ENCODE measurements at places on chromosomes 5 and 9. TPM values are rescaled to one million over a fixed set of nuclear protein-coding genes. Genes with fewer than 3 reads are reported as not detected.

DNA sequence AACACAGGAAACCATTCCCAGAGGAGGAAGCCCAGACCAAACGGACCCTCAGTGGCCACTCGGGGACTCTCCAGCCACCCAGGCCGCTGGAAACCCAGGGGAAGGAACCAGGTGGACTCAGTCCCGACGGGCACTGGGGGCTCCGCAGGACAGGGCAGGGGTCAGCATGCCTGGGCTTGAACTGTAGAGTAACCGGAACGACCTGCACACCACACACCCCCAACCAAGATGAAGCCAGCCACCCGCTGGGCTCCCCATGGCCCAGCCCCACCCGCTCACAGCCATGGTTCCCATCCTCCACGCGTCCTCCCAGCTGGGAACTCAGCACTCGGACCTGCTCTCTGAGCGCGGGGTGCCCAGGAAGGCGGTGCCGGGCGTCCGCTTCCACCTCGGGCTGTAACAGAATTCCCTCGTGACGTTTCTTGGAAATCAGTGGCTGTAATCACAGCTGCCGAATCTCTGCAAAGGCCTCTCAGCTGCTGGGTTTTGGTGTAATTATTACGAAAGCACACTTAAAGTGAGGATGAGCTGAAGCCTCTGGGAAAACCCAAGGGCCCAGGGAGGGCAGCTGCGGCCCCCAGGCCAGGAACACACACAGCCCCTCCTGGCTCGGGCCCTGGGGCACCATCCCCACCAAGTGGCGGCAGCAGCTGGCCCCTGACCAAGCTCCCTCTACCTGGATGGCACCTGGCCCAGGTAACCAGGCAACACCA lies 13.8 kb downstream of the NACC2 start:
- no peaks in the 10 kb centered on the region for H3K27me3 ChIP-seq
- H3K36me3 ChIP-seq: peaks cover 9% of the 10 kb centered on the region
- no peak for DNase-seq

DNA sequence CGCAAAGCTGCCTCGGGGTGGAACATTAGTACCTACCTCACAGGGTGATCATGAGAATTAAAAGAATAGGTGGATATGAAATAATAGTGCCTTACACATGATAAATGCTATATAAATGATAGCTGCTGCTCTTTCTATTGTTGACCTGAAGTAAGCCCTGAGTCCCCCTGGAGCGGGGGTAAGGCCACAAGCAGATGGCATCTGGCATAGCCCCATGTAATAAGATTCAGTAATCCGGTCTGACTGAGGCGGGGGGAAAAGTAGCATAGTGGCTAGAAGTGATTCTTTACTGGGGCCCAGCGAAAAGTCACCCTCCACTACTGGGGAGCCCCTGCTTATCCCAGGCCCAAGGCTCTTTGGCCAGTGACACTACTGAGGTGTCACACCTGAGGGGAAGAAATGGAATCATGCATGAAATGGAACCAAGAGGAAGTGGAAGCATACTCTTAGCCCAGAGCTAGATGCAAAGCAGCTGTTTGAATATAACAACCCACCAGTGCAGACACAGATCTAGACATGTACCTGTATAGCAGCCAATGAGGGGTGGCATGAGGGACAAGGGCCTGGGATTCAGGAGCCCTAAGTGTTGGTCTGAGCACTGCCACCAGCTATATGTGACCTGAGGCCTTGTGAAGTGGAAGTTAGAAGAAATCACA lies 16.1 kb upstream of the FGFR4 start:
- no peaks in the 10 kb centered on the region for H3K27me3 ChIP-seq
- peaks cover 10% of the 10 kb centered on the region for H3K36me3 ChIP-seq
- H3K4me1 ChIP-seq: peaks cover 11% of the 10 kb centered on the region
- H3K27ac ChIP-seq: no peak overlapping the region
- DNase-seq: no peak

GRCh38 chr9:89418474-89418845 lies 79.5 kb downstream of the SEMA4D start:
- no peak overlapping the region for H3K27ac ChIP-seq
- DNase-seq: no peak
- no peaks in the 10 kb centered on the region for H3K27me3 ChIP-seq
- no peaks in the 10 kb centered on the region for H3K4me1 ChIP-seq
- H3K36me3 ChIP-seq: no peaks in the 10 kb centered on the region

The KLF4 gene
- 19.9 TPM for total RNA-seq

The SEMA4D gene
- total RNA-seq: 23.3 TPM

The HSPA5 gene
- 259 TPM for total RNA-seq

Measured in Calu3 (cell line).